ENCODE measurements at places on chromosomes 1 and 21. TPM values are rescaled to one million over a fixed set of nuclear protein-coding genes. Genes with fewer than 3 reads are reported as not detected.

The KCNA3 gene
- total RNA-seq, result 0.90 TPM

The GFI1 gene
- 0.51 TPM for total RNA-seq

The SLC2A5 gene
- 12.9 TPM for total RNA-seq

The ELAPOR1 gene
- 0.26 TPM for total RNA-seq

The HIVEP3 gene
- total RNA-seq, result 19.9 TPM

The TSTD1 gene
- 11.0 TPM for total RNA-seq

Measured in mesenteric fat pad (tissue), 1 donor.